Activated CD8-positive, alpha-beta memory T cell treated with anti-CD3 and anti-CD28 coated beads for 4 hours (primary cell): ENCODE measurements at places on chromosomes 11 and 22.

DNA sequence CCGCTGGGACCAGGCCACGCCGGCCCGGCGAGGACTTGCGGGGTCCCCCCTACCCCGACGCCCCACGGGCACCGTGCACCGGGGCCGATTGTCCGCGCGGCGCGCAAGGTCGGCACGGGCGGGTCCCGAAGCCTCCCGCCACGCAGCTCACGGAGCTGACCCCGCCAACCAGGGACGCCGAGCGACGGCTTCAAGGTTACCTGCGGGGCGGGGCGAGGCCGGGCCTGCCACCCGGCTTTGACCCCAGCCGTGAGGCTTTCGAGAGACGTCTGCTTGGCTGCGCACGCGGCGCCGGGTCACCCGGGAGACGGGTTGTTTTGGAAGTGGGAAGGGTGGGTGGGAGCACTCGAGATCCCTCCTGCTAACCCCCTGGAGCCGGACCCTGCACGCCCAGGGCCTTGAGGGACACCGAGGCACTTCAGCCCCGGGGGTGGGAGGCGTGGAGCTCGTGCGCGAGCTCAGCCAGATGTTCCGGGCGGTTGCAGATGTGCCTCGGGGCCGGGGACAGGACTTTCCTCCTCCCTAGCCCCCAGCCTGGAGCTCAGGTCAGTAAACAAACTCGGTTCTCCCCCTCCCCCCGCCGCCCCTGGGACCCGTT lies 3.2 kb upstream of the WNT11 start:
- no peak for DNase-seq

GRCh38 chr11:133149698-133150097 lies 382.6 kb downstream of the OPCML start:
- no peak for DNase-seq

- DNase-seq, result no peak
Measured at GRCh38 chr11:79610678-79611077, 169.8 kb upstream of the TENM4 start.

GRCh38 chr11:64364911-64365310 lies 5.9 kb downstream of the RPS6KA4 start:
- DNase-seq, result no peak

DNA sequence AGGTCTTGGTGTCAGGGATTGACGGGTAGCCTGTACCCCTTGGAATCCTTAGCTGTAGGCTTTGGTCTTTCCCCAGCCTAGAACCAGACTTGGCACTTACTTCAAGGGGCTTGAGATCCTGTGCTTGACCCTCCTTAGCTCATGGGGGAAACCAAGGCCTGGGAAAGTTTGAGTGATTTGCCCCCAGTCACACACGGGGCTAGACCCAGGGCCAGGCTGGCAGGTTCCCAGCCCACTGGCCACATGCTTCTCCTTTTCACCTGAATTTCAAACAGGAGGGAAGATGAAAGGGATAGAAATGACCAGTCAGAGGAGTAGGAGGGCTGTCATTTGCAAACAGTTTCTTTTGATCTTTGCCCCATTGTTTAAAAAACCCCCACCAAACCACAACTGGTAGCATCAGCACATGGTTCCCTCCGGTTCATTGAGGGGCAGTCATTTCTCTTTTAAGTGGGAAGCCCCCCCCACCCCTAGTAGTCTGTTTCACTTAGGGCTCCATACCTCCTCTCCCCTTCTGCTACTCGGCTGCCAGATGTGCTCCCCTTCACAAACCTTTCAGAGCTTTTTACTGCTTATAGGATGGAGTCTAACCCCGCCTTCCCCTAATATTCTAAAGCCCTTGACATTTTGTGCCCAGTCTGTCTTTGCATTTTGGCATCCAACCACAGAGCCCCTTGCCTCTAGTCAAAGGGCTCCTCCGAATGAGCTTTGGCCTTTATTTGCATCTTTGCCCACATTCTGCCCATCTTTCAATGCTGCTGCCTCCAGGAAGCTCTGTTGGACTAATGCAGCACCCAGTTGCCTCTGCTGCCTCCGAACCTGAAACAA lies 37.6 kb downstream of the ZNRF3 start:
- no peak for DNase-seq
